Body of pancreas (tissue), 4 donors: ENCODE measurements at places on chromosomes 11 and 22.

DNA sequence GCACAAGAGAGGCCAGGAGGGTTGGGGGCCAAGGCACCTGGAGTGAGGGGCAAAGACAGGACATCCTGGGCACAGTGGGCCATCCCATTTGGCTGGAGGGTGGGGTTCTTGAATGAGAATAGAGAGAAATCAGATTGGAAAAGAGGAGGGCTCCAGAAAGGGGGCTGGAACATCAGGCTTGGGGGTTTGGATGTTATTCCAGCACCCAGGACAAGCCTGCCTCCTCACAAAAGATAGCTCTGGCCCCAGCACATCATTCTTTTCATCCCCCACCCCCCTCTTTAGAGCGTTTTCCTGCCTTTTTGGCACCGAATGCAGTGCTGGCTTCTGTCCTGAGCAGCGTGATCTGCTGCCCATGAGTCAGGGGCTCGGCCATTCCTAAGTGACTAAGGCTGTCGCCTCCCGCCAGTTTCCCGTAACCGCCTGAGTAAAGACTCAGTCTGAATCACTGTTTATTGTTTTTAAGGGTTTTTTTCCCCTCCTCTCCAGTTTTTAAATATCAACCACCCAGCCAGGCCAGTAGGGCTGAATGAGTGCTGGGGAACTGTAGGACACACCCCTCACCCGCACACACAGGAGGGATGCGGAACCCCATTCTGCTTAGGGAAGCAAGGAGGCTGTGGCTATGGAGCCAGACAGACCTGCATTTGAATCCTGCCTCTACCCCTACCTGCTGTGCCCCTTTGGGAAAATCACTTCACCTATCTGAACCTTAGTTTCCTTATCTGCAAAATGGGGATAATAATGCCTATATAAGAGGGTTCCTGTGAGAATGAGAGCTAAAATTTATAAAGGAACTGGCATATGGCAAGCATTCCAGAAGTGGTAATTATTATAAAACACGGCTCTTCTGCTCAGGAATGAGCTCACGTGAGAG is 32.4 kb upstream of the NAV2 start:
- peak; percentile 47 for DNase-seq

GRCh38 chr11:47244448-47245350 is 3.9 kb downstream of the ACP2 start:
- DNase-seq = peak; percentile 53

DNA sequence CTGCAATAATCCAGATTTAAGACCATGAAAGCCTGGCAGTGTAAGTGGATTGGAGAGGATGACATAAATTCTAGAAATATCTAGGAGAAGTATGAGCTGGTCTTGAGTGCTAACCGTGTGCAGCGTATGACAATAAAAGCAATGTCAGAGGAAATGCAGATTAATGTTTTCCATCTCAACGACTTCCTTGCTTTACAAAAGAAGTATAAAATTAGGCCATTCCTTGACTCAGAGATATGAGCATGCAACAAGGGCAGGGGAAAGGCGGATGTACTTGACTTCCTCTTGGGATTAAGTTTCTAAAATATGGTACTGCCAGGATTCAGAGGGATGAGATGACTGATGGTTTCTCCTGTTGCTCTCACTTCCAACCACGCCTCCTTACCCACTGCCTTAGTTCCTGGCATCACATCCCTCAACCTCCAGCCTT is 32.3 kb downstream of the ADAMTS15 start:
- DNase-seq = no peak

- DNase-seq = no peak
These were observed 5.5 kb downstream of the H19 start for GRCh38 chr11:1992111-1992510.

GRCh38 chr11:7486781-7487140 is 1.5 kb downstream of the OLFML1 start:
- DNase-seq = no peak

DNA sequence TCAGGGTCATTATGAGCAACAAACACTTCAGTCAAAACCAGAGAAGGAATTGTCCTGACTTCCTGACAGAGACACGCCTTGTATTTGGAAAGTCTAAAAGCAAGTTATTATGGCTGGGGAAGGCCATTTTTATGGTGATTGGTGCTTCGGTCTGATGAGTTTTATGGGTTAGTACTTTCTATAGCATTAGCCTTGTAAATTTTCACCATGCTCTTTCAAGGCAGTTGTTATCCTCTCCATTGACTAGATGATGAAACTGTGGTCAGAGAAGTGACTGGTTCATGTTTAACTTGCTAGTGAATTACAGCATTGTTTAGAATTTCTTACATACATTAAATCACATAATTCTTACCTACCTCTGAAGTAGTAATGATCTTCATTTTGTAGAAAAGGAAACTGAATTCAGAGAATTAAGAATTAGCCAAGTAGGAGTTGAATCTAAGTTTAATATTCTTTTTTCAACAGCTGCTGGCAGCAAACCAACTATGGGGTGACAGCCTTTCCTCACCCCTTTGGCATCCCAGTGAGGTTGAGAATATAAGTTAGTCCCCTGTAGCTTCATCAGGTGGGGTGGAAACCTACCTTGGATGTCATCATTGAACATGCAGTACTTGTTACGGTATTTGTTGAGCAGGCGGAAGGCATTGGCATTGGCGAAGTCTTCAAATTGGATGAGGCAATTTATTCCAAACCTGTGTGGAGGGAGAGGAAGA is 90.0 kb downstream of the CCDC81 start:
- DNase-seq = no peak
